Ascending aorta (tissue), 2 donors: ENCODE measurements at places on chromosomes 4 and X. TPM values are rescaled to one million over a fixed set of nuclear protein-coding genes. Genes with fewer than 3 reads are reported as not detected.
A peak's percentile ranks its signal among the peaks of the same experiment; 100 is the strongest.

C1GALT1C1 gene
- total RNA-seq = 43.4 TPM

GPRASP3 gene
- total RNA-seq = 1.7 TPM

SERPINA7 gene
- total RNA-seq = 0.75 TPM

MAML3 gene
- total RNA-seq = 4.7 TPM

MAGEB3 gene
- not detected for total RNA-seq

KLF8 gene
- total RNA-seq = 5.7 TPM

GABRQ gene
- total RNA-seq = not detected

KLHL13 gene
- 7.0 TPM for total RNA-seq

DNA sequence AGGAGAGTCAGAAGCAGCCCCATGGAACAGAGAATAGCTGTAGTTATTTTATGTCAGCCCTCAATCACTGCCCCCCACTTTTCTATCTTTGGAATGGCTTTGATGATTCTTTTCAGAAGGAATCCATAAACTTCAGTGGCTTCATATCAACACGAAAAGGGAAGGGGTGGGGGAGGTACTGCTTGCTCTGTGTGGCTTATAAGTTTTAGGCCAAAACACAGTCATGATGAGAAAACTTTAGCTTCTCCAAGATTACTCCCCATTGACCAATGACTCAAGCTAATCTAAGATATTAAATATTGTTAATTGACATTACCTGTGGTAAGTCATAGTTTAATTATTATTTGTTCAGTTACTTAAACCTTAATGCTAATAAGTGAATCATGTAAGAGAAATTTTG is 669.6 kb upstream of the FAM241A start:
- H3K4me1 ChIP-seq = no peaks in the 10 kb centered on the region
- no peak overlapping the region for H3K4me3 ChIP-seq
- no peak overlapping the region for H3K27ac ChIP-seq
- H3K36me3 ChIP-seq = no peaks in the 10 kb centered on the region
- DNase-seq = no peak

GRCh38 chr4:103424853-103425252 is 226.7 kb upstream of the CENPE start:
- H3K27me3 ChIP-seq = no peaks in the 10 kb centered on the region
- H3K27ac ChIP-seq = no peak overlapping the region
- no peaks in the 10 kb centered on the region for H3K4me1 ChIP-seq
- H3K36me3 ChIP-seq = no peaks in the 10 kb centered on the region

DNA sequence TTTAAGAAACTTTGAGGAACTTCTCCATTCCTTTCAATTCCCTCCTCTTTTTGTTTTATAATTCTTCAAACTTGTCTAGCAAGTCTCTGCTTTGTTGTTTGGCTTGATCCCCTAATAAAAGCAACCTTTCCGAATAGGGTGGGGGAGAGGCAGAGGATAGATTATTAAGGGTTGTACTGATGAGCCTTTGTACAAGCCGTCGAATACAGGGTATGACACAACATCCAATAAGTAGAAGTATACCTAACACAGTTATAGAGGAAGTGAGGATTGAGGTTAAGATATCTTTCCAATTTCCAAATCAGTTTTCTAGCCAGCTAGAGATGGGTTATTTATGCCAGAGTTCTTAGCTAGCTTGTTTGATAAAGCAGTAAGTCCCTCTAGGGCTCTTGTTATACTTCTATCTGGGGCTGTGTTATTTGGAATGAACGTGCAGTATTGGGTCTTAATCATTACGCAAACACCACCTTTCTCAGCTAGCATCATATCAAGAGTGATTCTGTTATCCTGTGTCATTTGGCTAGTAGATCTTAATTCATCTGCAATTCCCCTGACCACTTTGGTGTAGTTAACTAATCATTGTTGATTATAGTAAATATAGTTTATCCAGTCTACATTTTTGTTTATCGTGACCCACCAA is 18.5 kb downstream of the METAP1 start:
- H3K27ac ChIP-seq = peak overlapping the region; percentile 74
- peaks cover 5% of the 10 kb centered on the region for H3K4me1 ChIP-seq
- no peak for DNase-seq
- H3K27me3 ChIP-seq = no peaks in the 10 kb centered on the region
- H3K36me3 ChIP-seq = no peaks in the 10 kb centered on the region

DNA sequence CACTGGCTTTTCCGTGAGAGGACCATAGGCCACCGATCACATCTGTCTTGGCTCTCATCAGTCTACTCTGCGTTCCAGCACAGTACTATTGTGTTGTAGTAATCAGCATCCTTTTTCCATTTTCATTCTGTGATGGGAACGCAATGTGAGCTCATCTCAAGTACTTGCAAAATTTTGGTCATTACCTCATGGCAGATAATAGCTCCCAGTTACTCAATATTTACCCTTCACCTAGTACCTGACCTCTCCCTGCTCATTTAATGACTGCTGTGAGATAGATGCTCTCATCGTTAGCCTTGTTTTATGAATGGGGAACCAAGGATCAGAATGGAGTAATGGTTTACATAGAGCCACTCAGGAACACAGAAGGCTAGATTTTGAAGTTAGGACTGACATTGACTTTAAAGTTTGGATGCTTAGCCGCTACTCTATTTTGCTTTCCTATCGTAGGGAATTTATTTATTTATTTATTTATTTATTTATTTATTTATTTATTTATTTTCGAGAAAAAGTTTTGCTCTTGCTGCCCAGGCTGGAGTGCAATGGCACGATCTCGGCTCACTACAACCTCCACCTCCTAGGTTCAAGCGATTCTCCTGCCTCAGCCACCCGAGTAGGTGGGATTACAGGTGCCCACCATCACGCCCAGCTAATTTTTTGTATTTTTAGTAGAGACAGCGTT is 6.5 kb upstream of the GPR101 start:
- no peaks in the 10 kb centered on the region for H3K4me1 ChIP-seq
- H3K27ac ChIP-seq = no peak overlapping the region
- H3K36me3 ChIP-seq = no peaks in the 10 kb centered on the region
- DNase-seq = no peak
- no peaks in the 10 kb centered on the region for H3K27me3 ChIP-seq
- no peak overlapping the region for H3K4me3 ChIP-seq

DNA sequence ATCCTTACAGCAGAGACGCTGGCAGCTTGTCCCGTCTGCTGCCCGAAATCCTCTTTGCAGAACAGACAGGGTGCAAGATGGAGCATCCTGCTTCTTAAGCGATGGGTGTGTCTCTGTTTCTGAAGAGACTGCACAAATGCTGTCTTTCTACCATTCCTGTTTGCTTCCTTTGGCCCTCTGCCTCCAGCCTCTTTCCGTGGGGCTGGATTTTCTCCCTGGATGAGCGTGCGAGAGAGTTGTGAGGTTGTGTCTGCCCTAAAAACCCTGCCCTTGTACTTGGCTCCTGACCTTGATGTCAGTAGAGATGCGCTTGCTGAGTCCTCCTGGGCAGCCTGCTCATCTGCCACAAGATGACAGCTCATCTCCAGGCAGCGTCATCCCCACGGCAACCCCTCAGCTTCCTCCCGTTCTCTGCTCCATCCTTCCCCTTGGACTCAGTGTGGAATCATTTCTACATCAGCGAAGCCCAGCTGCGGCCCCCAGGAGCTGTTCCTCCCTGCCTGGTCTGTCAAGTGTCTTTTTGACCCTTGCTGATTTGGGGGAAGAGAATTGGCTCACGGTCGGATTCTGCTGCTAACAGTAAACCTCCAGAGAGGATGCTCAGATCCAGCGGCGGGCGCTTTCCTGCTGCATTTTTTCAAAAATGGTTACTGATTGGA is 246.2 kb downstream of the ASMT start:
- H3K27me3 ChIP-seq = no peaks in the 10 kb centered on the region
- H3K27ac ChIP-seq = no peak overlapping the region
- H3K4me3 ChIP-seq = no peak overlapping the region
- DNase-seq = no peak

GRCh38 chr4:148077581-148077980 is 345.7 kb downstream of the ARHGAP10 start:
- no peak for DNase-seq
- no peaks in the 10 kb centered on the region for H3K4me1 ChIP-seq
- H3K27ac ChIP-seq = no peak overlapping the region

GRCh38 chr4:1582227-1582626 is 101.9 kb downstream of the FAM53A start:
- no peaks in the 10 kb centered on the region for H3K27me3 ChIP-seq
- H3K4me3 ChIP-seq = no peak overlapping the region
- H3K36me3 ChIP-seq = no peaks in the 10 kb centered on the region
- no peak for DNase-seq
- H3K27ac ChIP-seq = peak overlapping the region; percentile 41

DNA sequence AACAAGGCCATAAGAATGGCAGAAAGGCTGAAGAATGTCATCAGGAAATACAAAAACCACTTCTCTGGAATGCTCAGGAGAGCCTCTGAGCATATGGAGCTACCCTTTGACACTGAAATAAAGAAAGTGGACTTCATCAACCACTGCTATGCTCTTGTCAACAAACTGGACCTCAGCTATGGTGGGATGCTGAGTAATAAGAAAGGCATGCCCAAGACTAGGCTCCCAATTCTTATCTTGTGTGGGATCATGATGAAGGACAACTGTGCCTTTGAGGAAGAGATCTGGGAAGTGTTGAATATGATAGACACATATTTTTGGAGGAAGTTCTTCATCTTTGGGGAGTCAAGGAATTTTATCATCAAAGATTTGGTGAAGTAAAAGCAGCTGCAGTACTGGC is 86.9 kb upstream of the MAGEB16 start:
- no peaks in the 10 kb centered on the region for H3K4me1 ChIP-seq
- no peaks in the 10 kb centered on the region for H3K36me3 ChIP-seq
- H3K27me3 ChIP-seq = no peaks in the 10 kb centered on the region

DNA sequence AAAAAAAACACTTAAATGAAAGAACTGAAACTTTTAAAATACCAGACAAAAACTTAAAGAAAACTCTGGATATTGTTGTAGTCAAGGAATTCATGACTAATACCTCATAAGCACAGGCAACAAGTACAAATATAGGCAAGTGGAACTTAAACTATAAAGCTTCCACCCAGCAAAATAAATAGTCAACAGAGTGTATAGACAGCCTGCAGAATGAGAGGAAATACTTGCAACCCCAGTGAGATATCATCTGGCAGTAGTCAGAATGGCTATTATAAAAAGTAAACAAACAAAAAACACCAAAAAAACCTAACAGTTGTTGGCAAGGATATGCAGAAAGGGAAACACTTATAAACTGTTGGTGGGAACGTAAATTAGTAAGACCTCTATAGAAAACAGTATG is 9.6 kb upstream of the RPS6KA6 start:
- H3K27ac ChIP-seq = no peak overlapping the region
- no peak overlapping the region for H3K4me3 ChIP-seq
- DNase-seq = no peak
- no peaks in the 10 kb centered on the region for H3K36me3 ChIP-seq
- no peaks in the 10 kb centered on the region for H3K27me3 ChIP-seq

- no peak for DNase-seq
- H3K36me3 ChIP-seq = no peaks in the 10 kb centered on the region
- no peak overlapping the region for H3K27ac ChIP-seq
Observed at GRCh38 chr4:188722911-188723310, 583.7 kb downstream of the TRIML1 start.

DNA sequence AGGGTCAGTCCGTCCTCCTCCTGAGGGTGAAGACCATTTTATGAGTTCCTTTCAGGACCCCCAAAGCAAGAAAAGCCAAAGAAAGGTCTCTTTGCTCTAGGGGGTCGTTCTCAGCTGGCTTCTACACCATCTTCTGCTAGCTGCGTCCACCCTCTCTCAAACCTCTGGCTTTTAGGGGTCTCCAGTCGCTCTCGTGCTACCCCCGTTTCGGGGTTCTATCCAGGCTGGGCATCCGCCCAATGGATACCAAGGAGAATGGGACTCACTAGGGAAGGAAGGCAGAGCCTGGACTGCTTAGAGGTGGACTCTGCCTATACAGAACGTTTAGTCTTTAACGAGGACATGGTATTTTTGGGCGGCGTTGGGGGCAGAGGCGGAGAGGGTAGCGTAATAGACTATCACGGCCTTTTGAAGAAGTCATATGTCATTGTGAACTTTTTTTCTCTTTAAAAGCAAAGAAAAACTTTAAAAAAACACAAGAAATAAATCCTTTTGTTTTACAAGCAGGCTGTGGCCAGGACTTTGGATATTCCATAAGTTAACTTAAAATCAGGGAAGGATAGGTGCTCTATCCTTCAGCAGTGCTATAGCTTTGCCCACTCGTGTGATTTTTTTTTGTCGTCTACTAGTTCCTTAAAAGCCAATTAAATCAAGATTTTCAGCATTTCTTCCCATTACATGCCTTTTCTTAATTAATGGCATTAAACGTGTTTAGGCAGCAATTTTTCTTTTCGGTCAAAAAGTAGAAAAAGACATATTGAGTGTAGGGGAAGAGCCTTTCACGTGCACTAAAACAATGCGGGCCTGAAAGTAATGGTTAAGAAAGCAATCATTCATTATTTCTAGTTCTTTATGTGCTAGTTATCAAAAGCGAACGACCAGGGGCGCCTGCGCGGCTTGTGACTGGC is 7.2 kb upstream of the PITX2 start:
- H3K4me3 ChIP-seq = no peak overlapping the region
- H3K27ac ChIP-seq = no peak overlapping the region
- peaks cover 27% of the 10 kb centered on the region for H3K27me3 ChIP-seq

- H3K4me3 ChIP-seq = no peak overlapping the region
- no peaks in the 10 kb centered on the region for H3K27me3 ChIP-seq
- no peak overlapping the region for H3K27ac ChIP-seq
- DNase-seq = no peak
Observed at GRCh38 chr4:121227341-121227792, 63.2 kb upstream of the TNIP3 start.

- H3K36me3 ChIP-seq = no peaks in the 10 kb centered on the region
- H3K27ac ChIP-seq = no peak overlapping the region
Observed at GRCh38 chrX:103828529-103828928, 3.5 kb downstream of the RAB9B start.

DNA sequence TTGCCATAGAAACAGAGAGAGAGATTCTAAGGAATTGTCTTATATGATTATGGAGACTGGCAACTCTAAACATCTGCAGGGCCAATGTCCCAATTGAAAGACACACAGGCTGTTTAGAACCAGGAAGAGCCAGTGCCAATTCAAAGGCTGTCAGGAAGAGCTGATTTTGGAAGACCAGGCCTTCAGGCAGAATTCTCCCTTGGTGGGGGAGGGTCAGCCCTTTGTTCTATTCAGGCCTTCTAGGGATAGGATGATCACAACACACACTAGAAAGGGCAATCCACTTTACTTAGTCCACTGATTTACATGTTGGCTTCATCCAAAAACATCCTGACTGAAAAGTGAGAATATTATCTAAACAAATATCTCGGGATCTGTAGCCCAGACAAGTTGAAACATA is 15.2 kb downstream of the C4orf46 start:
- H3K27ac ChIP-seq = no peak overlapping the region
- no peaks in the 10 kb centered on the region for H3K36me3 ChIP-seq
- H3K27me3 ChIP-seq = no peaks in the 10 kb centered on the region
- no peak overlapping the region for H3K4me3 ChIP-seq
- DNase-seq = no peak

DNA sequence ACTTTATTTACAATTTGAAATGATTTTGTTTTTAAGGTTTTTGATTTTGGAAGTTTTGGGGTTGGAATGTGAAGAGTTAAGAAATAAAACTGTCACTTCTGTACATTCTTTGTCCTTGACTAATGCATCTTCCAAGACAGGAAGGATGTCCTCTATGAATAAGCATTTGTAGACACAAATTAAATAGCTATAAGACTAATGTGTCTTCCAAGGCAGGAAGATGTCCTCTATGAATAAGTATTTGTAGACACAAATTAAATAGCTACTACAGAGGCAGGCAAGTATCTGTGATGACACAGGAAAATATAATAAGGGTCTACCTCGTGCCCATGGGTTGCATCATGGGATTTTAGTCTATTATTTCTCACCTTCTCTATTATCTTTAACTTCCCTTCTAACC is 14.5 kb downstream of the PRSS48 start:
- no peak for DNase-seq
- H3K36me3 ChIP-seq = no peaks in the 10 kb centered on the region
- no peak overlapping the region for H3K4me3 ChIP-seq
